ENCODE measurements at places on chromosomes 16 and 17.
A peak's percentile ranks its signal among the peaks of the same experiment; 100 is the strongest.

DNA sequence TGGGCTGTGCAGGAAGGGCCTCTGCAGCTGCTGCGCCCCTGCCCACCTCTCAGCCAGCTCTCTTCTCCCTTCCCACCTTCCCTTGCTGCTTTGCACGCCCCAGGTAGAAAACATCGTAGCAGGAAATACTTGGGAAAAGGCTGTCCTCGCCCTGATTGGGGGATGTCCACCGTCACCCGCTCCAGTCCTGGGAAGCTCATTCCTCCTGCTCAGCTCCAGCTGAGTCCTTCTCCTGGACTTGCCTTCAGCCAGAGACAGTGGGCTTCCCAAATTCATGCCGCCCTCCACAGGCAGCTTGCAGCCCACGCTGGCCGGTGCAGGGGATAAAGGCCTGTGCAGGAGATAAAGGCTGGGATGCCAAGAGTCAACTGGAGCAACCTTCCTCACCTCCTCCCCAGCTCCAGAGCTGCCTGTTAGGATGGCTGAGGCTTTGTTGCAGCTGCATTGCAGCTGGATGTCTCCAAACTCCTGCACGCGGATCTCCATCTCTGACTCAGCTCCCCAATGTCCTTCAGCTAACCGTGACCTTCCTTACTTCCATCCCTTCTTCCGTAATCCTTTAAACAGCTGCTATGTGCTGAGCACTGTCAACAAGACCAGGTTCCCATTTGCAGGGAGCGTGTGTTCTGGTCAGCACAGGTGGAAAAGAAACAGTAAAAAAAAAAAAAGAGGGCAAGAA lies 402.0 kb upstream of the TNRC6C start:
- DNase-seq, result no peak

- DNase-seq, result no peak
These were observed 72.2 kb downstream of the RPGRIP1L start for GRCh38 chr16:53631236-53632025.

- no peak for DNase-seq
These were observed 174.3 kb upstream of the TNRC6C start for GRCh38 chr17:77783991-77784820.

- DNase-seq, result no peak
These were observed 2.4 kb downstream of the JPH3 start for GRCh38 chr16:87604634-87605111.

GRCh38 chr17:18331879-18332278 lies 16.8 kb downstream of the SMCR8 start:
- DNase-seq, result no peak

DNA sequence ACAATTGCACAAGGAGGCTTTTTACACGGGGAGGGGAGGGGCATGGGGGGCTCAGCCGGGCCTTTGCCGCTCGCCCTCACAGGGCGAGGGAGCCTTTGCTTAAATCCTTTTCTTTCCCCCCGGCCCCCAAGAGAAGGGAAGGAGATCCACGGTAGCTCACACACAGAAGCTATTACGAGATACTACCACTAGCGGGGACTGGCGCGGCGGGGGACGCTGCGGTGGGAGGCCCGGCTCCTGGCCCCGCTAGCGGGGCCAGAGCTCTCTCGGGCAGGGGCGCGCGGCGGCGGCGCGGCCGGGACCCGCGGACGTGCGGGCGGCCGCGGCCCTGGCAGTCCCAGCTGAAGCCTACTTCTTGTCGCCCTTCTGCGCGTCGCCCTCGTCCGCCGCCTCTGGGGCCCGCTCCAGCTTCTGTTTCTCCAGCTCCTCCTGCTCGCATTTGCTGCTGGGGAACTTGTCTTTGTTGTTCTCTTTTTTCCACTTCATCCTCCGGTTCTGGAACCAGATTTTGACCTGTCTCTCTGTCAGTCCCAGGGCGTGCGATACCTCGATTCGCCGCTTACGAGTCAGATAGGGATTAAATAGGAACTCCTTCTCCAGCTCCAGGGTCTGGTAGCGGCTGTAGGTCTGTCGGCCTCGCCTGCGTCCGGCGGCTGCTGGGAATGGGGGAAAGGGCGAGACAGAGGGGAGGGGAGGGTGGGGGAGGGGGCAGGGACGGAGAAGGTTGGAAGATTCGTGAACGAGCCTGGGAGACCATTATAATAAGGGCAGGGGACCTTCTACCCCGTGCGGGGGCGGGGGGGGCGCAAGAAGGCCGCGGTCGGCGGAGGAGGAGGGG lies 2.0 kb downstream of the HOXB8 start:
- DNase-seq, result no peak

DNA sequence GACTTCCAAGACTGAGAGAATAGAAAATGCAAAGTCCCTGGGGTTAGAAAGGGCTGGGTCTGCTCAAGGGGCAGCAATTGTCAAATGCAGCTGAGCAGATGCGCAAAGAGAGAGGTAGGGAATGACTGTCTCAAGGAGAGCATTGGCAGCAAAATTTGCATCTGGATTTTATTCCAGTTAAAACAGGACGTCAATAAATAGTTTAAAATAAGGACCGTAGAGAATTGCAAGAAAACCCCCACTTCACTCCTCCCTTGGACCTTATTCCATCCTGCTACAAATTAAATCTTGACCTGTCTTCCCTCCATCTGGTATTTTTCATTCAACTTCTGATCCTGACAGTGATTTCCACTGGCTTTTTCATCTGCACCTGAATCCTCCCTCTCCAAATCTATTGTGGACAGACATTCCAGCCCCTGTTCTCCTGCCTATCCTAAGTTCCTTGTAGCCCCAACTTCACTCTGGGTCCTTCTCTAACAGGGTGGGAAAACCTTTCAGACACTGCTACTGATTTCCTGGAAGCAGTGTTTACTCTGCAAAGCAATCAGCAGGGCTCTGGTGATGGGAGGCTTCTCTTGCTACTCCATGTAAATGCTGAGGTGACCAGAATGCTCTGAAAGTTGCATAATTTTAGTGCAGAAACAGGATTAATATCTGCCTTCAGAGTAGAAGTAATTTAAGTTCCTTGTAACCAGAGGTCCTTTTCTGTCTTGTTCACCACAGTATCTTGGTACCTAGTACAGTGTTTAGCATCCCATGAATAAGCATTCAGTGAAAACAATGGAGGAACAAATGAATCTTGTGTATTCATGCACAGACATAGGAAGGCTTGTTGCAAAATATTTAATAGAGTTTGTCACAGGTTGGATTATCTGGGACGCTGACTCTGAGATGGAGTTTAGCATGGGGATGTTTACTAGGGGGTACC lies 79.2 kb downstream of the CDH11 start:
- no peak for DNase-seq

GRCh38 chr17:42774066-42774745 lies 957 bp downstream of the VPS25 start:
- DNase-seq, result no peak

- no peak for DNase-seq
These were observed 67.3 kb downstream of the RBFOX3 start for GRCh38 chr17:79543531-79543930.

DNA sequence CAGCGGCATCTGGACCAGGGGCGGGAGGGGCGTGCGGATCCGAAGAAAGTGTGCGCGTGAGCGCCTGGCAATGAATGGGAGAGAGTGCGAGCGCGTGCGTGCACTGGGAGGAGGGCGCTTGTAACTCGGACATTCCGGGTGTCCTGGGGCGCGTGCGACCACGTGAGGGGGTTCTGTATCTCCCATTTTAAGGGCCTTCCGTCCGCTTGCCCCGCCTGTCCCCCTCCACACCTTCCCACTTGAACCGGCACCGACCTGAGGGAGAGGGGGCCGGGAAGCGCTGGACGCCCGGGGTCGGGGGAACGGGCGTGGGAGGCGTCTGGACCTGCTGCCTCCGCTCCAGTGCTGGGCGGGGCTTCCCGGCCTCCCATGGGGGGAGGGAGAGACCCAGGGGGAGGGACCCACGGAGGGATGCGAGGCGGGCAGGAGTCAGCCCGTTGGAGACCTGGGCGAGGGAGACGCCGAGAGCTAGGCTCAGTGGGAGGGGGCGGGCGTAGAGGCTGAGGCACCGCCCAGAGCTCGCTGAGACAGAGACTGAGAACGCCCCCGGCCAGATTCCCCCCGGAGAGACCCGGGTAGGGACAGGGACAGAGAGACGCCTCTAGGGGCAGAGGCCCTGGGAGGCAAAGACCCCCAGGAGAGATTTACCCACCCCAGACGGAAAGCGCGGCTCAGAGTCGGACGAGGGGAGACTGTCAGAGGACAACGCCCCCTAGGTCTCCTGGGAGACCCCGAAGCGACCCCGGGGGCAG lies at the start of gene KREMEN2:
Gene KREMEN2, plus strand, starts transcription at position 553 of the 752 bp plus-strand sequence. CDS start 246 bp downstream, outside the sequence.
- peak; percentile 63 for DNase-seq

- no peak for DNase-seq
These were observed 372.8 kb upstream of the MAF start for GRCh38 chr16:79973320-79973719.

DNA sequence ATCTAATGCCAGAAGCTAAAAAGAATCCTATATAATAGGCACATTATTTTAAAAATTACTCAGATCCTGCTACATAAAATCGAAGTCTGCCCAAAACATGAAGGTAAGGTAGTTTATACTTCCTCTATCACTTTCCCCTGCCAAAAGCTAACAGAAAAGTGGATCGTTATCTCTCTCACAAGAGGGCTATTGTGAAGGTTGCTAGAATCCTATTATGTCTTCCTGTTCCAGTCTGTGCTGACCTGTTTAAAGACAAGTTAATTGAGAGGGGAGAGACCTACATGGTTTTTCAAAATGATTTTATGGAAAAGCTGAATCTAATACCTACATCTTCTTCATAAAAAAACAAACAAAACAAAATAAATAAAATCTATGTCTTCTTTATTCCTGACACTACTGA lies 1410.9 kb upstream of the CDH8 start:
- DNase-seq, result no peak

DNA sequence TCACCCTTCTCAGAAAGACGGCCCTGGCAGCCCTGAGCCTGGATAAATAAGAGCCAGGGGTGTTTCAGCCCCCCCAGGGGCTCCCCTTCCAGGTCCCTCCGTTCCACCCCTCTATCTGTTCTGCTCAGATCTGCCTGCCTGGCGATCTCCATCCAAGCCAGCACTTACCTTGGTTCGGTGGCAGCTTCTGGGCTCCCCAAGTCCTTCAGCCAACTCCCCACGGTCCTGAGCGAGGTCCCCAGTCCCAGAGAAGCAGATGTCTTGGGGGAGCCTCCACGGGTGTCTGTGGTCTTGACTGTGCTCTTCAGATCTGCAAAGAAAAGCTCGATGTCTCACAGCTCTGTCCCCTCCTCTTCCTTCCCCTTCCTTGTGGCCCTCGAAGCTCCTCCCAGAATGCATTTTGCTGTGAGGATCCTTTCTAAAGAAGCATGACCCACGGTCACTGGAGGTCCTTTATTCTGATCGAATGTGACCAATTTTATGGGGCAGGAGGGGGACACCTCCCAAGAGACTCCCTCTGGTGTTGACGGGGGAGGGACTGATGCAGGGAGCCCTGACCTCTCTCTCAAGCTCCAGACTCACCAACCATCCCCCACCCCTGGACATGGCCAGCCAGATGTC lies at the start of gene PIK3R6:
Gene PIK3R6, minus strand, starts transcription at position 314 of the 621 bp plus-strand sequence. CDS start 17,880 bp downstream, outside the sequence.
- no peak for DNase-seq

DNA sequence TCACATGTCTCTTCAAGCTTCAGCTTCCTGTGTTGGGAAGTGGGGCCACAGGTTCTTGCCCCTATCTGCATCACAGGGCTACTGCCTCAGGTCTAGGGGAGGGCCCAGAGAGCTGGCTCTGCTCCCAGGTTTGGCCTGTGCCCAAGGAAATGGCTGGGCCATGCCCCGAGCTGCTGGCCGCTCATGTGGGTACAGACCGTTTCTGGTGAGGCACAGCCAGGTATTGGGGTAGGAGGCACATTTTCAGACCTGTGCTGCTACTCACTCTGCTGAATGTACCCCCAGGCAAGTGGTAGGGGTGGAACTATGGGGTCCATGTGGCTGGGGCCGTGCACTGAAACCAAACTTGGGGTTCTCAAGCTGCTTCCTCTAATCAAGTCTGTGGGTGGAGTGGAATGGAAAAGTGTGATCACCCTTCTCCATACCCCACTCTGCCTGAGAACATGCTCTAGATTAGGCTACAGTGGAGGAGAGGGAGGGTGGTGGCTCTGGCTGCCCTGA lies 4.6 kb downstream of the GAS2L2 start:
- DNase-seq, result no peak

- no peak for DNase-seq
These were observed 12.1 kb downstream of the CD300A start for GRCh38 chr17:74478420-74479100.

- no peak for DNase-seq
These were observed 488 bp downstream of the HOXB9 start for GRCh38 chr17:48625495-48626244.

DNA sequence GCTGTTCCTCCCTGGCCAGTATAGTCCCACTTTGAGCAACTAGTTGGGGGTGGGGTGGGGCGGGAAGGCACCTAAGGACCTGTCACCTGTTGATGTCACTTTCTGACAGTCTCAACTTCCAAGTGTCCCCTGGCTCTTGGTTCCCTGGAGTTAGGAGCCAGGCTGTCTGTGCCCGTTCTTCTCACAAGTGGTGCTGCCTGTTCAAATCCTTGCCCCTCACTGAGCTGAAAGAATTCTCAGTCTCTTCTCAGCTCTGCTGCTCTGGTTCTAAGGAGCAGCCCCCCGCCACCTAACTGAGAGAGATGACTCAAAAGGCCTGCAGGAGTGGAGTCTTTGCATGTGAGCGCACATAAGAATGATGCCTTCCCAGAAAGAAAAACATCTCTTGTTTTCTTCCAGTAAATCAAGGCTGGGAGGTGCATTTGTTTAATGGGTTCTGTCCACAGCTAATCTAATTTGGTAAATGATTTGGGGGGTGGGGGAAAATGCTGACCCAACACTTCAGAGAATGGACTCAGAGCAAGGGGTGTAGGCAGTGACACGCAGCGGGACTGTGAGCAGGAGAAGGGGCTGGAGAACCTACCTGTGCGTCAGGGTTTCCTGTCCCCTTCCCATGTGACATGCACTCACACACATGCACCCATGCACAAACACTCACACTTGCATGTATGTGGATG lies 78.2 kb upstream of the NLRP1 start:
- no peak for DNase-seq

- DNase-seq, result no peak
These were observed 53.1 kb downstream of the MRM3 start for GRCh38 chr17:835263-835662.

DNA sequence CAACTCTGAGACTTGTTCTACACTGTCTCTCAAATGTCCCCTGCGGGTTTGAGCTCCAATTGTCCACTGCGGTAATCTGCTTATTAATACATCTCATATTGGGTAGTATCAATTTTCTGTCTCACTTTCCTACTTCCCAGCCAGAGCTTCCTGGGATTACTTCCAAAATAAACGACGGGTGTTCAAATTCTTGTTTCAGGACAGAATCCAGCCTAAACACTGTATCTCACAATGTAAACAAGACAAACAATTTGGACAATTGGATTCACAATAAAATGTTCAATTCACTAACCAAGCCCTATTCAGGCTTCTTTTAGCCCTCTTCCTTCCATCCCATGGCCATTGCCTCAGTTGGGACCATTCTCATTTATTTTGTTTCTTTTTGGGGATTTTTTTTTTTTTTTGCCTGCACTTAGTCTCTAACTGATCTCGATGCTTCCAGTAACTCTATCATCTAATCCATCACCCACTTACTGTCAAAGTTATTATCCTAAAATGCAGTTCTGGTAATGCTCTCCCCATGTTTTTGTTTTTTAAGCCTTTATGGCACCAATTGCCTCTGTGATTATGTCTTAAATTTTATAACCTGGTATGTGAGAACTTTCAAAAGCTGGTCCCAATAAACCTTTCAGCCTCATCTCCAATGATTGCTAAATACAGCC lies 2.0 kb upstream of the VAT1L start:
- no peak for DNase-seq

GRCh38 chr17:65005858-65006257 lies 50.7 kb downstream of the GNA13 start:
- DNase-seq, result no peak
